ENCODE measurements at places on chromosomes 2 and 18. TPM values are rescaled to one million over a fixed set of nuclear protein-coding genes. Genes with fewer than 3 reads are reported as not detected.

The KCNS3 gene
- not detected for total RNA-seq

The TBR1 gene
- under 0.01 TPM for total RNA-seq

The CFAP53 gene
- 0.27 TPM for total RNA-seq

DNA sequence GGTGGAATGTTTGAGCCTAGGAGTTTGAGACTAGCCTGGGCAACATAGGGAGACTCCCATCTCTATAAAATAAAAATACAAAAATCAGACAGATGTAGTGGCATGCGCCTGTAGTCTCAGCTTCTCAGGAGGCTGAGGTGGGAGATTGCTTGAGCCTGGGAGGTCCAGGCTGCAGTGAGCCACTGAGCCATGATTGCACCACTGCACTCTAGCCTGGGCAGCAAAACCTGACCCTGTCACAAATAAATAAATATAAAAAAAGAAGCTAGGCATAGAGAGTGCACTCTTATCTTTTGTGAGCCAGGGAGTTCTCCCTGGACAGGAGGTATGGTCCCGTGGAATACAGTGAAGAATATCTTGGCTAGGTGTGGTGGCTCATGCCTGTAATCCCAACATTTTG is 11.0 kb upstream of the KYNU start:
- no peak for DNase-seq

The TCF23 gene
- total RNA-seq, result not detected

The HK2 gene
- 13.5 TPM for total RNA-seq

The SFTPB gene
- total RNA-seq, result not detected

GRCh38 chr2:204946892-204947291 is 401.6 kb downstream of the PARD3B start:
- no peak for DNase-seq

The TMEM178A gene
- 0.81 TPM for total RNA-seq

- no peak for DNase-seq
Measured at GRCh38 chr2:66523990-66524389, 89.1 kb downstream of the MEIS1 start.

The CCDC85A gene
- 0.27 TPM for total RNA-seq
